ENCODE measurements at places on chromosomes 16 and 17.
A peak's percentile ranks its signal among the peaks of the same experiment; 100 is the strongest.

GRCh38 chr17:10881959-10882358 lies 44.1 kb upstream of the PIRT start:
- H3K4me1 ChIP-seq = no peaks in the 10 kb centered on the region
- H3K27me3 ChIP-seq = no peaks in the 10 kb centered on the region
- H3K36me3 ChIP-seq = no peaks in the 10 kb centered on the region
- no peak overlapping the region for H3K27ac ChIP-seq

DNA sequence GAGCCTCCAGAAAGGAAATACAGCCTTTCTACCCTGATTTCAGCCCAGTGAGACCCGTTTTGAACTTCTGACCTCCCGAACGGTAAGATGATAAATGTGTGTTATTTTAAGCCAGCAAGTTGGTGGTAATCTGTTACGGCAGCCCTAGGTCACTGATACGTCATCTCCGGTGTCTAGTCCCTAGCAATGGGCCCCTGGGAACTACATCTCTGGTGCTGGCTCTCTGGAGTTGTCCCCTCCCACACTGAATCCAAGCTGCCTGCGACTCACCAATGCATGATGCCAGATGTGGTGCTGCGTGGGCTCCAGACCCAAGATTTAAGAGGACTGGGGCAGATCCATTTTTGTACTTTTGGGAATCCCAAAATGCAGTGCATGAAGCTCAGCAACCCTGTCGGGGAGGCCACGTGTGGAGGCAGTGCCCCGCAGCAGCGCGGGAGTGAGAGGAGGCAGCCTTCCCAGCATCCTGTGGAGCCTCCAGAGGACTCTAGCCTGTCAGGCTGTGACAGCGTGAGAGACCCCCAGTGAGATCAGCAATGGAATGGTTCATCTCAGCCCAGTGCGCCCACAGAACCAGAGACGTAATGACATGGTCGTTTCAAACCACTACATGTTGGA lies 43.6 kb upstream of the USP7 start:
- DNase-seq = no peak
- H3K4me1 ChIP-seq = no peaks in the 10 kb centered on the region
- no peaks in the 10 kb centered on the region for H3K36me3 ChIP-seq
- no peaks in the 10 kb centered on the region for H3K27me3 ChIP-seq

GRCh38 chr17:15955793-15956541 lies 11.0 kb downstream of the ADORA2B start:
- no peak overlapping the region for H3K4me3 ChIP-seq
- no peaks in the 10 kb centered on the region for H3K36me3 ChIP-seq
- H3K27me3 ChIP-seq = no peaks in the 10 kb centered on the region
- no peak for DNase-seq
- H3K4me1 ChIP-seq = peaks cover 3% of the 10 kb centered on the region

DNA sequence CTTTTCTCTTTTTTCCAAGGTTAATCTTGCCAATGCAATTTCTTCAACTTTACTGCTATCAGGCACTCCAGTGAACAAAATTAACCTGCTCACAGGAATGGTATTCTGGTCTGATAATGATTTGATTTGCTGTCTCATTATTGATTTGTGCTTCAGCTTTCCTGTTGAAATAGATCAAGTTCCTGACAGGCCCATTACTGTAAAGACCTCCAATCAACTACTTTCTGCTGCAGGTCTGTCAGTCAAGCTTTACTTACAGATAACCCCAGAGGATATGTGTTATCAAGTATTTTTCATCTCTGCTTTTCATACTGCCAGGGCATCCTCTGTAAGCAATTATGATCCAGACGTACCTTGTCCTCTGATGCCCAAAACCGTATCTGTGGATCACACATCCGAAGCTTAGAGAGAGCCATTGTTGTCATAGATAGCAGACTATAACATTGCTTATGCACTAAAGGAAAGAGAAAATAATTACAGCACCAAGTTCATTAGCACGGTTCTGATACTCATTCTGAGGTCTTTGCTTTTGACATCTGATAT lies 215.6 kb downstream of the PHKB start:
- no peak for DNase-seq
- H3K27ac ChIP-seq = no peak overlapping the region
- H3K27me3 ChIP-seq = no peaks in the 10 kb centered on the region
- no peak overlapping the region for H3K4me3 ChIP-seq

DNA sequence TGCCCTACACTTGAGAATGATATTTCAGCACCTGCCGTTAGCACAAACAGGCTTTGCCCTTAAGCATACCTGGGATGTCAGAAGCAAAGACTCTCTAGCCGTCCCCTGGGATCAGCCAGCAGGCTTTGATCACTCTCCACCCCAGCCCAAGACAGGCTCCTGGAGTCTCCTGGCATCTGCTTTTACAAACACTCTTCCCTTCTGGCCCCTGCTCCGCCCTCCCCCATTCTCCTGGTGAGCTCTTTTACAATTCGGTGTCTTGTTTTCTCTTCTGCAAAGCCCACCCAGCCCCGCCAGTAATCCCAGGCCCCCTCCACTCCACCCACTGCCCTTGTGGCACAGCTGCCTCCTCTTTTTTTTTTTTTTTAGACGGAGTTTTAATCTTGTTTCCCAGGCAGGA lies 50.4 kb downstream of the KATNIP start:
- H3K27me3 ChIP-seq = no peaks in the 10 kb centered on the region
- DNase-seq = peak; percentile 51
- no peaks in the 10 kb centered on the region for H3K36me3 ChIP-seq

- no peak overlapping the region for H3K4me3 ChIP-seq
- H3K36me3 ChIP-seq = no peaks in the 10 kb centered on the region
- DNase-seq = no peak
- H3K27me3 ChIP-seq = no peaks in the 10 kb centered on the region
- no peaks in the 10 kb centered on the region for H3K4me1 ChIP-seq
- H3K27ac ChIP-seq = no peak overlapping the region
Observed at GRCh38 chr16:25006504-25007056, 8.6 kb downstream of the ARHGAP17 start.

DNA sequence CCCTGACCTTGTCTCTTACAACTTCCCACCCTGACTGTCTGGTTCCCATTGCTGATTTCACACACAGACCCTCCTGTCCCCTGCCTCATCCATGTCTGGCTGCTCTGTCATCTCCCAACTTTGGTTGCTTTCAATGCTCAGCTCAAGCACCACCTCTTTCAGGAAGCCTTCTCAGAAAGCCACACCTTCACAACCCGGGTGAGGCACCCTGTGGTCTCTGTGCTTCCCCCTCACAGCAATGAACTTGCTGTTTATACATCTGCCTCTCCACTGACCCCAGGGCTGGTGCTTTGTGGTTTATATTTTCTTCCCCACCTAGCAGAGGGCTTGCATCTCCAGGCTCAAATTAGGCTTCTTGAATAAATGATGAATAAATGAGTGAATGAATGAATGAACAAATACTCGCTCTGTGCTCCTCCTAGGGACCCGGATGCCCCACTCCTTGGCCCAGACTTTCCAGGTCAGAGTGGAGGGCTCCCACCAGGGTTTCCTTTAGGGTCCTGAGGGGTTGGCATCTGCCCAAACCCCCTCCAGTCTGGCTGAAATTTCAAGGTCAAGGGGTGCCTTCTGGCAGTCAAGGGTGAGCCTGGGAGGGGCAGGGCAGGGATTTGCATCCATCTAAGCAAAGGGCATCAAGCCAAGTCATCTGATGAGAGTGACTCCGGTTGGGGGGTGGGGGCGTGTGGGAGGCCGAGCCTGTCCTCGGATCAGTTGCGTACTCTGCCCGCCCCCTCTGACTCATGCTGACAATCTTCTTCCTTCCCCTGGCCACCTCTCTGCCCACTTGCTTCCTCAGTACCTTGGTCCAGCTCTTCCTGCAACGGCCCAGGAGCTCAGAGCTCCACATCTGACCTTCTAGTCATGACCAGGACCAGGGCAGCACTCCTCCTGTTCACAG lies at the start of gene ITGAX:
Gene ITGAX, plus strand, starts transcription at position 783 of the 898 bp plus-strand sequence. Its CDS starts 79 bp downstream, at position 862.
- H3K27ac ChIP-seq = no peak within 1 kb of the TSS
- H3K4me3 ChIP-seq = no peak within 1 kb of the TSS
- H3K27me3 ChIP-seq = no peaks in the 10 kb centered on the region
- no peaks in the 10 kb centered on the region for H3K36me3 ChIP-seq
- H3K4me1 ChIP-seq = 0 out of 2 replicates have a peak, but pooled peaks cover 4% of the 10 kb centered on the region

GRCh38 chr17:13346996-13347762 lies 254.6 kb downstream of the HS3ST3A1 start:
- H3K4me3 ChIP-seq = no peak overlapping the region
- no peak overlapping the region for H3K27ac ChIP-seq
- H3K27me3 ChIP-seq = no peaks in the 10 kb centered on the region
- peaks cover 8% of the 10 kb centered on the region for H3K4me1 ChIP-seq
- DNase-seq = no peak

DNA sequence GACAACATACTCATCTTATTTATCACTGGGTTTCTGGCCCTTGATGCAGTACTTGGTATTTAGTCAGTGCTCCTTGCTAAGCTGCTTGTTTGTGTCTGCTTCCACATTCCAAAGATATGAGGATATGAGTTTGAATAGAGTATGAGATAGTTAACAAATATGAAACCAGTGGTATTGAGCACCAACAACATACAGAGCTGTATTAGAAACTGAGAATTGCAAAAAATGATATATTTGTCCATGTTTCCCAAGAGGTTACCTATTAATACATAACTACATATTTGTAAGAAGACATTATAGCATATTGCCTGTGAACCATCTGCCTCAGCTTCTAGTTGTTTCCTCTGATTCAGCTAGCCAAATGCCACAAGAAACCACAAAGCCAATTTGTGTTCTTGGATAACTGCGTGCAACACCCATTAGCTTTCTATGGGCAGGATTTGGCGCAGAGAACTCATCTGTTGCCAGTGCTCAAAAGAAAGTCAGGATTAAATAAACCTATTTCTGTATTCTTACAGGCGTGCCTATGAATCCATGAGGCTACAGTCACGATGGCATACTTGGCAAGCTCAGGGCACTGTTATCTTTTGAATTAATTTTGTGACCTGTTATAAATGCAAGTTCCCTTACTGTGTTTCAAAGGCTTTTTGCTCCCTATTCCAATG lies 194.4 kb downstream of the MAP2K6 start:
- H3K4me3 ChIP-seq = no peak overlapping the region
- DNase-seq = no peak

DNA sequence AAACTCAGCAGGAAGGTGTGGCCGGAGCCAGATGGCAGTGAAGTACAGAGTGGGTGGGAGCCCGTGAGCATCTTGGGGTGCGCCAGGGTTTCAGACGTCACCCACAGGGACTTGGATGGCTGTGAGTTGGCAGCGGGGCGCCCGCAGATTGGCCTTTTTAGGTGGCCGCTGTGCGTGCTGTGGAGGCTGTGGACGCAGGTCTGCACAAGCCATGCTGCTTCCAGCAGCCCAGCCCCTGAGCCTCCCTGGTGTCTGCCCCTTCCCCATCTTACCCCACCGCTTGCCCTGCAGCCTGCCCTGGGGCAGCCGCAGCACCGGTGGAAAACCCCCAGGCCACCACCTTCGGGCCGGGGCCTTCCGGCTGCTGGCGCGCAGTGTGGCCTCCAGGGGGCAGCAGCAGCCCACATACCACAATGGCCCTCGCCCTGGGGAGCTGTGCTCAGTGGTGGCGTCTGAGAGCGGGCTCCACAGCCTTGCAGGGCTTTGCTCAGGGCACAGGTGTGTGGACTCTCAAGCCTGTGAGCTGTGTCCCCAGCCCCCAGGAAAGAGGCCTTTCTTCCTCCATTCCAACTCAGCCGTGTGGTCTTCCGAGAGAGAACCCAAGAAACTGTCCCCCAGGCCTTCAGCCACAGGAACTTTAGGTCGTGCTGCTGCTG lies 11.8 kb downstream of the ENDOV start:
- no peaks in the 10 kb centered on the region for H3K4me1 ChIP-seq
- DNase-seq = peak; percentile 56
- H3K27me3 ChIP-seq = no peaks in the 10 kb centered on the region
- H3K36me3 ChIP-seq = no peaks in the 10 kb centered on the region

DNA sequence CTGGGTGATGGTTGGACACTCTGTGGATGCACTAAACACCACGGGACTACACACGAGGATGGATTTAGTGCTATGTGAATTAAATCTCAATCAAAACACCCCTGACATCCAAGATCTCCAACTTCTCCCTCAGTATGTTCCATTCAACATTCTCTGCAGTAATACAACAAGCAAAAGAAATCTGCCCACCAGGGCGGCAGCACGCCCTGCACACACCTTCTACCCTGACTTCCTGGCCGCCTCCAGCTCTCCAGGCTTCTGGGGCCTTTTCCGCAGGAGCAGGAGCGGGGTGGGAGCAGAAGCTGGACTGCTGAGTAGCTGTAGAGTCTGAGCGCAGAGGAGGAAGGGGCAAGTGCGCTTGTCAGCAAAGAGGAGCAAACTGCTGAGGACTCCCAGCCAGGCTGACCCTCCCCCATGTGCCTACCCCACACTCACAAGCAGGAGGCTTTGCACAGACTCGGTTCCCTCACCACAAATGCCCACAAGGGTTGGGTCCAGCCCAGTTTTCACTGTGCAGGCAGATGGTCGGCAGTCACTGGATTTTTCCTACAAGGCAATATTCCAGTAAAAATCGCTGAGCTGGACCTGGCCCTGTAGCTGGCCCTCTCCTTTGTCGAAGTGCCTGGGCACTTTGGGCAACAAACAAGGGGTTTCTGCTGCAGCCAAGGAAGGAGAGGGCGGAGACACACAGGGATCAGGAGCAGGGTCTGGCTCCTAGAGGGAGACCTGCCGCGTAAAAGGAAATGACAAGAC lies 22.8 kb downstream of the ZDHHC7 start:
- H3K4me3 ChIP-seq = no peak overlapping the region
- peaks cover 8% of the 10 kb centered on the region for H3K36me3 ChIP-seq
- H3K27me3 ChIP-seq = no peaks in the 10 kb centered on the region
- H3K27ac ChIP-seq = no peak overlapping the region
- no peaks in the 10 kb centered on the region for H3K4me1 ChIP-seq

DNA sequence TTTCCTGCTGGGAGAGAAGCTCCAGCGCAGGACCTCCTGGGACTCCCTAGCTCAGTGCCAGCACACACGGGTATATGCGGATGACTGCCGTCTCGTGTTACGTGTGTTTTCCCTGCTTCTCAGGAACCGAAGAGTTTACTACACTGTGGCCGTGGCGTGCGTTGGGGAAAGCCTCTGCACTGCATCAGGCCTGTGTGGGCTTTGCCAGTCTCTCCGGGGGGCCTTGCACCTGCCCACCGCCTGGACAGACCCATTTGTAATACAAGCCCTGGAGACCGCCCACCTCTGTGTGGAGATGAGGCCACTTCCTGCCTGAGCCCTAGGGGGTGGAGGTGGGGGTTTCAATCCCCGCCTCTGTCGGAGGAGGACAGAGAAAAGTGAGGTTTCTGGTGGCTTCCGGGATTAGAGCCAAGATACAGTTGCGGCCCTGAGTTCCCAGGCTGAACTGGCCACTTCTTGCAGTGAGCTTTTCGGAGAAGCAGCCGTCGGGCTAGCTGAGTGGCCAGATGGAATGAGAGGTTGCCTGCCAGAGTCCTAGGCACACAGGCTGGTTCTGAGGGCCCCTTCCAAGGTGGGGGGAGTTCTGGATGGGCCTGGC lies 43.4 kb upstream of the GSE1 start:
- H3K36me3 ChIP-seq = no peaks in the 10 kb centered on the region
- no peaks in the 10 kb centered on the region for H3K27me3 ChIP-seq
- no peak overlapping the region for H3K27ac ChIP-seq
- peaks cover 30% of the 10 kb centered on the region for H3K4me1 ChIP-seq
- no peak for DNase-seq

DNA sequence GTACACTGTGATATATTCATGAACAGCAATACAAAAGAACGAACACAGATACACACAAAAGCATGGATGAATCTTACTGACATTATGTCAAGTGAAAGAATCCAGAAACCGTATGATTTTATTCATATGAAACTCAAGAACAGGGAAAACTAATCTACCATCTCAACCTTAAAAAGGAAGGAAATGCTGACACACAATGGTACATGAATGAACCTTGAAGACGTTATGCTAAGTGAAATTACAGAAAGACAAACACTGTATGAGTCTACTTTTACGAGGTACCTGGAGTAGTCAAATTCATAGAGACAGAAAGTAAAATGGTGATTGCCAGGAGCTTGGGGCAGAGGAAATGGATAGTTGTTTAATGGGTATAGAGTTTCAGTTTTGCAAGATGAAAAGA lies 8.7 kb upstream of the PRKCB start:
- no peak overlapping the region for H3K27ac ChIP-seq
- H3K27me3 ChIP-seq = no peaks in the 10 kb centered on the region
- H3K4me1 ChIP-seq = peaks cover 3% of the 10 kb centered on the region
- no peak for DNase-seq
- H3K4me3 ChIP-seq = no peak overlapping the region
